AG08396 (cell line): ENCODE measurements at places on chromosomes 12 and 14.
A peak's percentile ranks its signal among the peaks of the same experiment; 100 is the strongest.

GRCh38 chr14:56543436-56543835 is 36.2 kb upstream of the TMEM260 start:
- DNase-seq: no peak

GRCh38 chr12:10540776-10541205 is 35.1 kb downstream of the EIF2S3B start:
- DNase-seq: no peak

DNA sequence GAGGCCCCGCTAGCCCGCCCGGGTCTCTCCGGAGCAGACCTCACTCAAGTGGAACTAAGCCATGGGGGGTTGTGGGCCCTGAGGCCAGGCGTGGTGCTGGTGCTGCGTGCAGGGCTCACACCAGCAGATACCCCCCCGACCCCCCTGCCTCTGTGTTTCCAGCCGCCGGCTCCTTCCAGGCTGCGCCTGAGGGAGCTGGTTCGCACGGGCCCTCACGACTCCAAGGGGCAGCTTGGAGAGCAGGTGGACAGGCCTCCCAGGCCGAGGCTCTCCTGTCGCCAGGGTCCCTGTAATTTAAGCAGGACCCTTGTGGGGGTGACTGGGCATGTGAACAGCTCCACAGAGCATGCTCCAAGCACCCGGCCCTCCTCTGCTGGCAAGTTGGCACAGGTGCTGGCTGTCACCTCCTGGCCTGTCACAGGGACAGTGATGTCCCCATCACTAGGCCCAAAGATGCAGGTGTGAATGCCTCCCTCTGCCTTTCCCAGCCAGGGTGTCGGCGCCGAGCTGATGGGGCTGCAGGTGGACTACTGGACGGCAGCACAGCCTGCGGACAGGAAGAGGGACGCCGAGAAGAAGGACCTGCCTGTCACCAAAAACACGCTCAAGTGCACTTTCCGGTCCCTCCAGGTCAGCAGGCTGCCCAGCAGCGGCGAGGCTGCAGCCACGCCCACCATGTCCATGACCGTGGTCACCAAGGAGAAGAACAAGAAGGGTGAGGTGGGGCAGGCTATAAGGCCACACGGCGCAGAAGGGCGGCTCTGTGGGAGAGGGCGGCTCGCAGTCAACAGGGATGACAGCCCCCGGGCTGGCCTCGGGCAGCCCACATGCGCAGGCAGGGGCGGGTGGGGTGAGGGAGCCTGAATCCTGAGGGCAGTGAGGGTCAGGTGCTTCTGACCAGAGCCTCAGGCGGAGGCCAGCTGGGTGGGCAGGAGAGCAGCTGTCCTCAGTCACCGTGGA is 5.9 kb upstream of the TEX22 start:
- no peak for DNase-seq

- no peak for DNase-seq
Observed at GRCh38 chr12:64268409-64268808, 46.3 kb upstream of the KICS2 start.

DNA sequence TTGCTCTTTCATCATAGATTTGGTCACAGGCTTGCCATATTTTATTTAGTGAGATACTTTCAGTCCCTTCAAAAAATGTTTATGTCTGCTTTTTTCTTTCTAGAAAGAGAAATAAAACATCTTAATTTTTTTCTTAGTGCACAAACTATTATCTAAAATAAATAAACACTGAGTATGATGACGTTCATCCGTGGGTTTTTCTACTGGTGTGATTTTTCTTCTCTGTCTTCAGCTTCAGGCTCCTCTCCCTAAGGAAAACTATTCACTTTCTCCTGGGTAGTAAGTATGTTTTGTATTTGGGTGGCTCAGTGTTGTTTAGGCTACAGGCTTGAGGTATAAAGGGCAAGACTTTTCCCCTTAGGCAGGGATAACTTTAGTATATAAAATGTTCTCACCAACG is 154.7 kb downstream of the DACT1 start:
- DNase-seq: no peak

DNA sequence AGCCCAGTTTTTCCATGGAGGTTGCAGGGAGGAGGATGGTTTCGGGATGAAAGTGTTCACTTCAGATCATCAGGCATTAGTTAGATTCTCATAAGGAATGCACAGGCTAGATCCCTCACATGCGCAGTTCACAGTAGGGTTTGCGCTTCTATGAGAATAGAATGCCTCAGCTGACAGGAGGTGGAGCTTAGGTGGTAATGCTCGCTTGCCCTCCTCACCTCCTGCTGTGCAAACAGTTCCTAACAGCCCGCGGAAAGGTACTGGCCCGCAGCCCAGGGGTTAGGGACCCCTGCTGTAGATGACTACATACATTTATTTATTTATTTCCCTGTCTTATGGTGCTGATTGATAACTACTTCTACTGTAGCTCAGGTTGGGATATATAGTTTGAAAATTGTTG is 93.2 kb downstream of the FBXO33 start:
- DNase-seq: no peak

- no peak for DNase-seq
Observed at GRCh38 chr12:57842342-57843294, 3.9 kb downstream of the CTDSP2 start.

DNA sequence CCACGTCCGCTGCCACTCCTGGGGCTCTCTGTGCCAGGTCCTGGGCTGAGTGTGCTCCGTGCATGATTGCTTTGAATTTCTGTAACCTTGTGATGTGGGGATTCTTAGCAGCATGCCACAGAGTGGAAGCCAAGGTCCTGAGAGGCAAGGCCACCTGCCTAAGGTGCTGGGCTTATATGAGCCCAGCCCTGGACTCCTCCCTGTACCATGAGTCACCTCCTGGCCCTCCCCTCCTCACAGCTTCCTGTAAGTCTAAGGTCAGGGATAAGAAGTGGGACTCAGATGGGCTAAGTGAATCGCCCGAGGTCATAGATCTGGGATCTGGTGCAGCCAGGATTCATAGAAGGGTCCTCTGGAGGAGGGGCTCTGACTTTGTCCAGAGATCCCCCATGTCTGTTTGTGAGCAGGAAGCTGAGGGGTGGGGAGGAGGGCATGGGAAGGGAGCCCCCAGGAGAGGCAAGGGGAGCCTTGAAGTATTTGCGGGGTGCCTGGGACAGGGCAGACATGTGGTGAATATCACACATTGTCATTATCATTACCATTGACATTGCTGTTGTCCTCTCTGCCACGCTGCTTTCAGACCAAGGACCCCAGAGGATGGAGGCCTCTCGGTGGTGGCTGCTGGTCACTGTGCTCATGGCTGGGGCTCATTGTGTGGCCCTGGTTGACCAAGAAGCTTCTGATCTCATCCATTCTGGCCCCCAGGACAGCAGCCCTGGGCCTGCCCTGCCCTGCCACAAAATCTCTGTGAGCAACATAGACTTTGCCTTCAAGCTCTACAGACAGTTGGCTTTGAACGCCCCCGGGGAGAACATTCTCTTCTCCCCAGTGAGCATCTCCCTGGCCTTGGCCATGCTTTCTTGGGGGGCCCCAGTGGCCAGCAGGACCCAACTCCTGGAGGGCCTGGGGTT is 28.8 kb downstream of the SERPINA3 start:
- no peak for DNase-seq

GRCh38 chr12:92762773-92763172 is 60.0 kb downstream of the PLEKHG7 start:
- DNase-seq: no peak

GRCh38 chr12:89529738-89530137 is 3.9 kb upstream of the POC1B start:
- peak; percentile 60 for DNase-seq
